ENCODE measurements at places on chromosomes 1 and 21.
A peak's percentile ranks its signal among the peaks of the same experiment; 100 is the strongest.

DNA sequence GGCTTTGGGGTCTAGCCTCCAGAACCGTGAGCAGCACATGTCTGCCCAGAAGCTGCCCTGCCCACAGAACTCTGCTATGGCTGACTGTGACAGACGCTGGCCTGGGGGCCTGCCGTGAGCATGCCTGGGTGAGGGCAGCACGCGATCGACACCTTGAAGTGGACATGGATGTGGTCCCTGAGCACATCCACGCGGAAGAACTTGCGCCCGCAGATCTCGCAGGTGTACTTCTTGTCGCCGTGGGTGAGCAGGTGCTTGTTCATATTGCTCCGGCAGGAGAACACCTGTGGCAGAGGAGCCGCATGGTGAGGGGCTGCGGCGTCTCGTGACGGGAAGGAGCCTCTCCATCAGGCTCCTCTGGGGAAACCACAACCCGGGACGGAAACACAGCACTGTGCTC, 56.0 kb downstream of the PRDM15 start:
- no peak for DNase-seq

GRCh38 chr1:56573311-56573710, 6.1 kb downstream of the PLPP3 start:
- peak; percentile 60 for DNase-seq

DNA sequence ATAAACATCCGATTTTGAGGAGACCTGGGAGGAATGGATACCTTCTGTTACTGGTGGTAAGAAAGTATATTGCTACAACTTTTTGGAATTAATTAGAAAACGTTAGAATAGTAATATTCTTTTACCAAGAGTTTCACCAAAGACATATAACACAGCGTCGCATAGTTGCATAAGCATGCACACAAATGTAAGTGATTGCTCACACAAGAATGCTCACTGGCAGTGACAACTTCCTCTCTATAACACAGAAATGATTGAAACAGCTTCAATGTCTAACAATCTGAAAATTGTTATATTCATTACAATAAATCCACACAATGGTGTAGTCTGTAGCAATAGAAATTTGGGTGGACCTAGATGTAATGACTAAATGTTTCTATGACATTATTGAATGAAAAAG, 998.6 kb downstream of the TTLL7 start:
- DNase-seq = no peak

DNA sequence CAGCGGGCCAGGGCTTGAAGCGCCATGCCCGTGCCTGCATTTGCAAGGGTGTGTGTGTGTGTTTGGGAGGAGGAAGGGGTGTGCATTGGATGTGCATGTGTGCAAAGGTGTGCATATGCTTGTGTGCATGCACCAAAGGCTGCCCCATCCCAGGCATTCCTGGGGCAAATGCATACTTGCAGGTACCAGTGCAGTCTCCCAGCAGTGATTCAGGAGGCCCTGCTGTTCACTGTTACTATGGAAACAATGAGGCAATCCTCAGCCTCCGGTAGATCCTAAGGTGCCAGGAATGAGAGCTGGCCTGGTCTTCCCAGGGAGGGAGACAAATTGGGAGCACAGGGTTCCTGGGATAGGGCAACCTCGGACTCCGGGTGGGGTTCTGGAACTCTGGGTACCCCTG, 7.5 kb upstream of the FNDC5 start:
- peak; percentile 5 for DNase-seq

DNA sequence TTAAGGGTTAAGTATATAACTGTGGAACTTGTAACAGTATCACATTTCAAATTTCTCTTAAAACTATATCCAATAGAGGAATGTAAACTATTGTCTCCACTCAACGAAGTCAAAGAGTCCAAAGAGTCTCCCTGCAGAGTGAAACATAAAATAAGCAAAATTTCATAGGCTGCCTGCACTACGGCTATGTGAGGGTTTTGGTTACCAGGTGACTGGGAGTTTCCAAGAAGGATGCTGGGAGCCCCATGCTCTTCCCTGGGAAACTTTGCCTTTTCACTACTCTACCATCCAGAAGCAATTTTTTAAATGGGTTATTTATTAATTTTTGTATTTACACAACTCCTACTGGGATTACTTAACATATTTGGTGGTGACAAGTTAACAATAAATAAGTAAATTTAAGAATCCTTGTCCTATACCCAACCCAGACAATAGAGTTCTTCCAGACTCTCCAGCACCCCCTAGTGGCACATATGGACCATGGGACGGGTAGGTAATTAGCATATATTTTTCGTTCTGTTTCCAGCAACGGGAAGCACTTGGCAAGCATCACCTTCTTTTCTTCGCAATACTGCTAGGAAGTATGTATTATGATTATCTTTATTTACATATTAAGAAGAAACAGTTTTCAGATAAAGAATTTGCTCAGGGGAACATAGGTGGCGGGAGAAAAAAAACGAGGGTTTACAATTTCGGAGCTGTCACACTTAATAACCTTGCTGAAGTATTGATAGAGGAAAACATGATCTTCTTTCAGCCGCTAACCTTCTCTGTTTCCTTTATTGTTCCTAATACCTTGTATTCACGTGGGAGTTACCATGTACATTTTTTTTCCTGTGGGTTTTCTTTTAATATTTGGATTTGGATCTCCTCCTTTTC, 3.5 kb downstream of the FMO2 start:
- DNase-seq = no peak

- no peak for DNase-seq
These were observed 110.1 kb upstream of the VAV3 start for GRCh38 chr1:108075055-108075454.

DNA sequence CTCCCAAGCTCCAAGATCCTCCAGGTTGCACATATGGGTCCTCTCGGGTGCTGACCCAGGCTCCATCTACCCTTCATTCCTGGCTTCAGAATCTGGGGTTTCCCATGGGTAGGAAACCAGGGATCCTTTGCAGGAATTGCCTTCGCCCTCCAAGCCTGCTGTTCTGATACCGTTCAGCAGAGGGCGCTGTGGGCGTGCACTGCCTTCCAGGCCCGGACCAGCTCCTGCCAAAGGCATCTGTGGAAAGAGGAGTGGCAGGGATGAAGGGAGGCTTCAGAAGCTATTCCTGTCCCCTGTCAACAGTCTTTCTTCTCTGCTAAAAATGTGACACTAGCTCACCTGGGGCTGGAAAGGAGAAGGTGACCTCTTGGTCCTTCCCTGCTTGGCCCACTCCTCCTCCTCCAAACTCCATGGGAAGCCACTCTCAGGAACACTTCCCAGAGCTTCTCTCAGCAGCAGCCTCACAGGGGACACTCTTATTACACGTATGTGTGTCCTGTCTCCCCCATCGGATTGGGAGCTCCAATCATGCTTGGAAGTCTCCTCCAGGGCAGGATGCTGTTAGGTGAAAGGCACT, 71.2 kb downstream of the VWA5B1 start:
- peak; percentile 56 for DNase-seq

DNA sequence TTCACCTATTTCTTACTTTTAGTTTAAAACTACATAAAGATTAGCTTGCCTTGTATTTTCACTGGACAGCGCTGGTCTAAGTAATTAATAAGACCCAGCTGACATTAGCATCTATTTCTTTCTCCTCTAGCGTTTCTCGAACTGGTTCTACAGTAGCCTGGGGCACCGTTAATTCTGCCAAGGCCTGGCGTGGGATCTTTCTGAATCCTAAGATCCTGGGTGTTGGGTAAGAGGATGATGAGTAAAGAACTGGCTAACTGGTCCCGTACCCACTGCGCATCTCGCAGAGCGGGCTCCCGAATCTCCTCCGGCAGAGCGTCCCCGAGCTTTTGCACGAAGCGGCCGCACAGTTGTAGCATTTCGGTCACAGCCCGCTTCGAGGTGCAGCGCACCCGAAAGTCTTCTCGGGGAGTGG, 309 bp downstream of the NSL1 start:
- no peak for DNase-seq

DNA sequence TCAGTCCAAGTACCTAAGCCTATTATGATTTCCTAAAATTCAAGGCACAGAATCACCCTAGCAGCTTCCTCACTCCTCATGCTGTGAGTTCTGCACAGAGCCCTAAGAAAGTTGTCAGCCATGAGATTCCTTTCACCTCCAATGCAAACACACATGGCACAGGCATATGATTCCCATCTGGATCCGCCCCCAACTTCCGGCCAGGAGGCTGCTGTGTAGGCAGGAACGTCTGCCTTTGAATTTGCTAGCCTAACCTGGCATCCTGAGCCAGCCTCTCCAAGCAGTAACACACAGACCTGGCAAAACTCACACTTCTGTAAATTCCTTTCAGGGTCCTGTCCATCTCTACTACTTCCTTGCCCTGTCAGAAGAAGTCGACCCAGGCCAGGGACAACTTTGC, 521.1 kb upstream of the BEND5 start:
- no peak for DNase-seq

DNA sequence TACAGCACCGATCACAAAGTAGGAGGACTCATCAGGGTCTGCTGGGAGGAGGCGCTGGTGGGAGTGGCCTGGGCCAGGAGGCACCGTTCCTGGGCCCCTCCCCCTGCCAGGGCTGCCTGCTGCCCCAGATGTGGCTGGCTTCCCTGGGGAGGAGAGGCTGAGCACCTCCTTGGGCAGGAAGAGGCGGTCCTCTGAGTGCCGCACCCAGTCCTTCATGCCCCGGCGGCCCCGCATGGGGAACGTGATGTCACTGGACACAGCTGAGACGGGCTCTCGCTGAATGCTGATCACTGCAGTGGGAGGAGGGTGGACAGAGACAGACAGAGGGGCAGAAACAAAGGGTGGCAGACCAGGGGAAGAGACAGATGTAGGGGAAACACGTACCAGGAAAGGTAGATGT, 24.8 kb downstream of the ADGRB2 start:
- peak; percentile 74 for DNase-seq

GRCh38 chr1:232622378-232622777, 7.6 kb downstream of the SIPA1L2 start:
- peak; percentile 76 for DNase-seq

DNA sequence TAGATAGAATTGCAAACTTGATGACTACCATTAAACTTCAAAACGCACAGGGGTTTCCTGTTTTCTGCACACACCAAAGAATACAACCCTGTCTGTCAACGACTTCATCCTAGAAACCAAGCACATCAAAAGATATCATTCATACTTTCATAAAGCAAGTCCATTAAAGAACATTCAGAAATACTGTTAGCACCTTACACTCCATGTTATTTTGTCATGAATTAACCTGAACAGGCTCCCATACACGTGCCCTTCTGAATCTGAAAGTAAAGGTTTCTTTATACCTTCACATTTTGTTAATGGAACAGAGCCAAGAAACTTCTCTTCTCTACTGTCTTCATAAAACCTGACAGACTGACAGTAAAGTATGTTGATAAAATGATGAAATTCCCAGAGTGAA, 46.1 kb downstream of the PUM1 start:
- DNase-seq = no peak

- no peak for DNase-seq
These were observed 70.2 kb downstream of the CCDC30 start for GRCh38 chr1:42533101-42533863.

DNA sequence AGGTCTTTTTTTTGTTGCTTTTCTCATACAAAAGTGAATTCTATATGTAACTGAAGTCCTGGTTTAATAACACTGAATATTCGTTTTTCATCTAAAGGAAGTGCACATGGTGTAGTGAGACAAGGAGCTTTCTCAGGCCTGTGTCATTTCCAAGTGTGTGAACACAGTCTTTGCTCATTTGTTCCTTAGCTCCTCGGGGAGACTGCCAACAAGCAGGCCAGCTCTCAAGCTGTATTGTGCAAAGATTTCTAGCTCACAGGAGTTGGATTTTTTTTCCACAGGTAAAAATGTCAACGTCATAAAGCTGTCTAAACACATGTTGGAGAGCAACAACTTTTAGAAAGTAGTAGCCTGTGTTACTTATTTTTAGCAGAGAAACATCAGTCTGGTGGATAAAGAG, 87.8 kb upstream of the S1PR1 start:
- no peak for DNase-seq

- no peak for DNase-seq
These were observed 577 bp downstream of the RAB3GAP2 start for GRCh38 chr1:220271706-220272046.

GRCh38 chr1:30780409-30780808, 22.8 kb upstream of the LAPTM5 start:
- no peak for DNase-seq

DNA sequence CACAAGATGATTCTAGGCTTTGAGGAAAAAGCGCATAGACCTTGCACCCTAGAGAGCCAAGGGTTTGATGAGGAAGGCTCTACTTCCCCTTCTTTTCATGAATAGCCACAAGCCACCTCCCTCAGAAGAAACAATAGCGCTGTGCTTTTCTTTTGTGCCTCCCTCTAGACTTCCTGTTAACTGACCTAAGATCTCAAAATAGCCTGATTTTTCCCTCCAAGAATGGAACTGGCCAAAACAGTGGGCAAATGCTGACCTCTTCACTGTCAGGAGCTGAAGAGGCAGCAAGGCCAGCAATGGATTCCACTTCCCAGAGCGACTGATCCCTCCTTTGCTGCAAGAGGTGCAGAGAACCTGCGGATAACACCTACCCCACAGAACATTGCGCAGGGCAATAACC, 362.8 kb downstream of the KCNH1 start:
- DNase-seq = no peak

DNA sequence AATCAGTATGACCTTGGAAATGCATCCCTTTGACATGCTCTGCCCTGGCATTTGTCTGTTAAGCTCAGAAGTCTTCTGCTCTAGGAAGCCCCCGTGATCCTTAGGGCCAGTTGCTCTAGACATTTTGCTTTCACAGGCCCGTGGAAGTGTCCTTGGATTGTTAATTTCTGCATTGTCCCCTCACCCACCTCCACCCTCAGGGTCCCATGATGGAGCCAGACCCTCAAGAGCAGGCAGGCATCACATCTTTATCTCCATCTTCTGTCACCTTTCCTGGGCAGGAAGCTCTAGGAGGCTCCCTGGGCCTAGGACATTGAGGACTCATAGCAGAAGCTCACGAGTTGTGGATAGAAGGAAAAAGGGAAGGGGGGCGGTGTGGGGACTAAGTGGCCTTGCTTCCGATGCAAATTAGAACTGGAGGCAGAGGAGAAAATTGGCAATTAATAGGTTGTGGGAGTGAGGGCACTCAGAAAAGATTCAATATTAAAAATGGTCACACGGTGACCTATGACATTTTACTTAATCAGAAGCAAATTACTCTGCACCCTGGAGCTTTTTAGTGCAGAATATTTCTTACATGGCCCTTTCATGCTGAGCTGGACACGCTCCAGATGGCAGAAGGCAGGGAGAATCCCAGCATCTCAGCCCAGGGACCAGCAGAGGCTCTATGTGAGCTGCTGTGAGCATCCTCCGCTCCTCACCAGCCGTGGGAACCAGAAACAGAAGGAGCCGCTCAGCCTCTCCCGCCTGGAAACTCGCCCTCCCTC, 185.0 kb downstream of the MATN1 start:
- no peak for DNase-seq

- no peak for DNase-seq
These were observed 102.3 kb upstream of the CD34 start for GRCh38 chr1:208013210-208013609.

- DNase-seq = no peak
These were observed 93.5 kb downstream of the PRKAB2 start for GRCh38 chr1:147078606-147079399.

GRCh38 chr1:233939451-233939850, 35.0 kb downstream of the SLC35F3 start:
- no peak for DNase-seq

All from left colon (tissue), 2 donors.